ENCODE measurements at places on chromosomes 12 and 14.

GRCh38 chr12:29547864-29548263, 50.4 kb upstream of the OVCH1 start:
- DNase-seq = no peak

GRCh38 chr14:71776471-71777360, 155.5 kb upstream of the RGS6 start:
- DNase-seq = no peak

DNA sequence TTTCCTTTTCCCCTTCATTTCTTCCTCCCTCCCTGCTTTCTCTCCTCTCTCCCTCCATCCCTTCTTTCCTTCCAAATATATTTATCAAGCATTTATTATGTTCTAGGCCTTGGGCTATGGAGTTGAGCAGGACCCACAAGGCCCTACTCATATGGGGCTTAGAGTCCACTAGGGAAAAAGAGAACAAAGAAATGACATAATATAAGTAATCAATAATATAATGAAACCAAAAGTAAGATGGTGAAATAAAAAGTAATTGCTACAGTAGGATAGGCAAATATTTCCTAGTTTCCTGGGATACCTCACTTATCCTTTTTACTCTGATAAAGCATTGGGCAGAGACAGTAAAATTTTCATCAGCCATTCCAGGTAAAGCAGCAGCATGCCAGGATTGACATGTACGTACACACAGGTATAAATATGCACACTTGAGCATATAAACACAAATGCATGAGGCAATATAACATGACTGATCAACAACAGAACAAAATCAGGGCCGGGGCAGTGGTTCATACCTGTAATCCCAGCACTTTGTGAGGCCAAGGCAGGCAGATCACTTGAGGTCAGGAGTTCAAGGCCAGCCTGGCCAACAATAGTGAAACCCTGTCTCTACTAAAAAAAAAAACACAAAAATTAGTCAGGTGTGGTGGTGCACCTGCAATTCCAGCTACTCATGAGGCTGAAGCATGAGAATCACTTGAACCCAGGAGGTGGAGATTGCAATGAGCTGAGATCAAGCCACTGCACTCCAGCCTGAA, 35.5 kb upstream of the CSRP2 start:
- no peak for DNase-seq

DNA sequence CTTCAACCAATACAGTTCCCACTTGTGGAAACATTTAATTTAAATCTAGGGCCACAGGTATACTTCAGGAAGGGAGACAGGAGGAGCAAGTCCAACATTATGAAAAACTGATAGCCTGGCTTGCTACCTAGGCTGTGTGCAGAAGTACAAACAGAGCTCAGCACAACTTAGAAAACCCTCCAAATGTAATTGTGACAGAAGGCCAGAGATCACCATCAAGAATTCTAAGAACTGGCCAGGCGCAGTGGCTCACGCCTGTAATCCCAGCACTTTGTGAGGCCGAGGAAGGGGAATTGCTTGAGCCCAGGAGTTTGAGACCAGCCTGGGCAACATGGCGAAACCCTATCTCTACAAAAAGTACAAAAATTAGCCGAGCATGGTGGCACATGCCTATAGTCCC, 14.1 kb downstream of the ATP2B1 start:
- DNase-seq = no peak

Data from NCI-H69 (cell line).